ENCODE measurements at places on chromosomes 2 and 18.

DNA sequence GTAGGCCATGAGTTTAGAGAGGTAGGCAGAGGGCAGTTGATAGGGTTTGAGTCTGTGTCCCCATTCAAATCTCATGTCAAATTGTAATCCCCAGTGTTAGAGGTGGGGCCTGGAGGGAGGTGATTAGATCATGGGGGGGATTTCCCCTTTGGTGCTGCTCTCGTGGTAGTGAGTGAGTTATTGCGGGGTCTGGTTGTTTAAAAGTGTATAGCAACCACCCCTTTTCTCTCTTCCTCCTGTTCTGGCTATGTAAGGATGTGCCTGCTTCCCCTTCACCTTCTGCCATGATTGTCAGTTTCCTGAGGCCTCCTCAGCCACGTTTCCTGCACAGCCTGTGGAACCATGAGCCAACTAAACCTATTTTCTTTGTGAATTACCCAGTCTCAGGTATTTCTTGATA is 25.5 kb downstream of the MARCHF4 start:
- peak; percentile 24 for DNase-seq

- DNase-seq = no peak
Measured at GRCh38 chr2:221590861-221591365, 18.8 kb upstream of the EPHA4 start.

DNA sequence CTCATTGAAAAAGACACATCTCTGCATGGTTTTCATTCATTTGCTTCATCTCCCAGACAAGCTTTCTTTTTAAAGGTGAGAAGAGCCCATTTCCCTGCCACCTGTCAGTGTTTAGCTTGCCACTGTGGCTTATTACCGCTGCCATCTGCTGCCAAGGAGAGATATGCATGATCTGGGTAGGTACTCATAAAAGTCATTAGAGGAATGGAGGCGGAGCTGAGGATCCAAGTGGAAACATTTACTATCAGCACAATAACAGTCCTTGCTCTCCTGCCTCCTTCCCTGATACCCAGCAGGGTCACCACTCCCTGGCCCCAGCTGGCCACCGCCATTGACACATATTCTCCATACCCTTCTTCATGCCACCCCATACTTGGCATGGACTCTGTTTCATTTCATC is 390.4 kb downstream of the TSN start:
- no peak for DNase-seq

DNA sequence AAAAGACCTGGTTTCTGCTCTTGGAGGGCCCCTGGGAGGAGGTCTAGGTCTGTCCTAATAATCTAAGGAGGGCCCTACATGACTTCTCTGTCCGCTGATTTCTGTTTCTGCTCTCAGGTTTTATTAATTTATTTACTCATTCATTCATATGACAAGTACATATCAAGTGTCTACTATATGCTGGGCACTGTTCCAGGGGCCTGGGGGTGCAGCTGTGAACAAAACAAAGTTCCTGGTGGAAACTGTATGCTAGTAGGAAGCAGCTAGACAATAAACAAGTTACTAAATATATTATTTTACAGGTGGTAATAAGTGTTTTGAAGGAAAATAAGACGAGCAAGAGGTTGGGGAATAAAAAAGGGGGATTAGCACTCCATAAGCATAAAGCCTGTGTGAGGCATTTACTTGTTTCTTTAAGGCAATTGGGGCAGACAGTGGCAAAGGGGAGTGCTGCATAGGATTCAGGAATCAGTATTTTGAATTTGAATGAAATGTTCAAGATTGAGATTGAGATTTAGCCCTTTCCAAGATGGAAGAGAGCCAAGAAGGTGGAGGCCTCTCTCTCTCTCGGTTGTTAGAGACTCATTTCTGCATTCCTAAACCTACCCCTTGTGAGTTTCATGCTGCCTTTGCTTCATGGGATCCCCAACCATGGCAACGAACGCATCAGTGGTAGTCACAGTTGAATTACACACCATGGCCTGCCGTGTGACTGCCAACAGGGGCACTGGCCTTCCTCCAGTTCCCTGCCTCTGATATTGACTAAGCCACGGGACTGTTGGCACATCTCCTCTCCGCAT is 28.3 kb downstream of the DRC1 start:
- DNase-seq = no peak

GRCh38 chr2:160492401-160493226 is 993 bp downstream of the RBMS1 start:
- peak; percentile 56 for DNase-seq

GRCh38 chr18:36265015-36265414 is 32.5 kb upstream of the FHOD3 start:
- no peak for DNase-seq

DNA sequence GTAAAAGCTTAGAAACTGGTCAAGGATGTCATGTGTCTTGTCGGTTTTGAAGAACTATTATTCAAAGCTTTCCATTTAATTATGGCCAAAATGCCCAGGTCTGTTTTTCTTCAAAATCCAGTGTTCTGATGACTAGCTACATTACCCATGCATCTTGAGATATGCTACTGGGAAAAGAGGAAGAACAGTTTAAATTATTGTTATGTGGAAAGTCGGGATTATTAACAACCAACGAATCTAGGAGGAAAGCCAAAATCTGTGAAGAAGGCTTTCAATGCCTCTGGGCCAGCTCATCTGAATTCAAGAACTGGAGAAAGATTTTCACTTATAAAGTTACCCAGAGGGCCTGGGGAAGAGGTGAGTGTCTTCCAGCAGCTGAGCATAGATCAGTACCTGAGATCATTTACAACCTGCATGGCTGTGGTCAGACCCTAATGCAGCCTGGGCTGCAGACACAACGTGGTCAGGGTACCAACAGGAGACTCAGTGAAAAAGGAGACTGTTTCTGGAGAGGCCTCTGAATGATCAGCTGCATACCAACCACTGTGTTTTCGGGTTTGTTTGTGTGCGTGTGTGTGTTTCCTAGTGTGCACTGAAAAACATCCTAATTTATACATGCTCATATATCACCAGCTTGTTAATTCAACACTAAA is 308.5 kb downstream of the NRXN1 start:
- DNase-seq = no peak

GRCh38 chr2:108541451-108541850 is 7.2 kb downstream of the LIMS1 start:
- DNase-seq = no peak

- no peak for DNase-seq
Measured at GRCh38 chr2:157172866-157173578, 84.5 kb upstream of the GALNT5 start.

DNA sequence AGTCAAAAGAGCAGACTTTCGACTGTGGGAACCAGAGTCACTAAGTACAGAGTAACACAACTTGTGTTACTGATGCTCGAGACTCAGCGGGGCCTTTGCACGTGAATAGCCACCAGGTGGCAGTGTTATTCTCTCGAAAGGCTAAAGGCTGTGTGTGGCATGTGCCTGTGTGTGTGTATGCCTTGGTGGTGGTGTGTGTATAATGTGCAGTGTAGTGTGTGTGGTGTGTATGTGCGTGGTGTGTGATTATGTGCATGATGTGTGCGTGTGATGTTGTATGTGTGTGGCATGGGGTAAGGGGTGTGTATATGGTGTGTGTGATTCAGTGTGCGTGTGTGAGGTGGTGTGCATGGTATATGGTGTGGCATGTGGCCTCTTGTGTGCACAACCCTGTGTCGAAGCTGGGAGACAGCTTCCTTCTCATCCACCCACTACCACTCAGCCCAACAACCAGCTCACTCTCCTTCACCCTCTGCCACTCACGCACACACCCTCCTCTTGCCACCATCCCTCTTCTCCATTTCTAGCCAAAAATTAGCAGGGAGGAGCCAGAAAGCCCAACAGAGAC is 83.0 kb upstream of the ZNF532 start:
- DNase-seq = peak; percentile 59

DNA sequence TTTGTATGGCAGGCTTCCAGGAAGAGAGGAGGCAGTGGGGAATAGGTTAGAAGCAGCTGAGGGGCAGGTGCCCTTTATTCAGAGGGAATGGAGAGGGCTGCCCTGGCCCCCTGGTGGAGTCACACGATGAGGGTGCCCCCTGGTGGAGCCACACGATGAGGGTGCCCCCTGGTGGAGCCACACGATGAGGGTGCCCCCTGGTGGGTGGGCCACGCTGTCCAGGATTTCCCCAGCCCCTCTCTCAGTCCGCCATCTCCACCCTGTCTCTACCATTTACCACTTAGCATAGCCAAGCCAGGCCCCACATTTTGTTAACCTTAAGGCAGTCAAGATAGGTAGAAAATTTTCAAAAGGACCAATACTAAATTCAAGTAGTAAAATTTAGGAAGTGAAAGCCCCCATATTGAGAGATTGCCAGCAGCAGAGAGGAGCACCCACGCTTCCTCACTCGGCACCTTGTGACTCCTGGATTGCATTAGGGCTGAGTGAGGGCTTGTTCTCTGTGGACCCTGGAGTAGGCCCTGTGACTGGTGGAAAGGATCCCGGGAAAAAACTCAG is 10.4 kb upstream of the FAM228A start:
- DNase-seq = peak; percentile 9

- DNase-seq = no peak
Measured at GRCh38 chr18:65259403-65259802, 491.4 kb upstream of the CDH7 start.

DNA sequence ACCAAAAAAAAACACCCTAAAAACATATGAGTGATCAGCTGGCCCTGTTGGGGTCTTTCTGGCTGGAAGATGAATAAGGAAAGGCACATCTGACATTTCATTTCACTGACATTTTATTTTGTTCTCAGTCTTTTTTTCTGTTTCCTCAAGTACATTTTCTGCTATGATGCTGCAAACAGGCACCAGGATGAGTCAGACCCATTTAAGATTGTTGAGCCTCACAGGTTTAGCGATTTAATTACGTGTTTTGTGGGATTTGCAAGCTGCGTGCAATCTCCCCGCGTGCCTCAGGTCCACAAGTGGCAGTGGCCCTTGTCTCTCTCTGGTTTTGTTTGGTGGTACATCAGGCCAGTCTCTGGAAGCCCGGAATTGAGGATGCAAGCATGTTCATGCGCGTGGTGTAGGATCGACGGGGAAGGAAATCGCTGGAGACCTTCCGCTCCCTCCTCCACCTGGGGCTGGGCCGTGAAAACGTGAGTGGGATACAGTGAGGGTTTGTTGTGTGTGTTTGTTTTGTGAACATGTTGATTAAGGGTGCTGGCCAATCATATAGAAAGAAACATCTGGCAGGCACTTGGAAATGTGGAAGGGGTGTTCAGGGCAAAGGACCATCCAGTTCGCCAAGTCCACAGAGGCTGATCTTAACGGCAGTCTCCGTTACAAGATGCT is 120.2 kb upstream of the ZNF516 start:
- no peak for DNase-seq

GRCh38 chr2:54639609-54640008 is 83.9 kb upstream of the EML6 start:
- DNase-seq = no peak

- no peak for DNase-seq
Measured at GRCh38 chr2:126911111-126911796, 12.6 kb downstream of the TEX51 start.

DNA sequence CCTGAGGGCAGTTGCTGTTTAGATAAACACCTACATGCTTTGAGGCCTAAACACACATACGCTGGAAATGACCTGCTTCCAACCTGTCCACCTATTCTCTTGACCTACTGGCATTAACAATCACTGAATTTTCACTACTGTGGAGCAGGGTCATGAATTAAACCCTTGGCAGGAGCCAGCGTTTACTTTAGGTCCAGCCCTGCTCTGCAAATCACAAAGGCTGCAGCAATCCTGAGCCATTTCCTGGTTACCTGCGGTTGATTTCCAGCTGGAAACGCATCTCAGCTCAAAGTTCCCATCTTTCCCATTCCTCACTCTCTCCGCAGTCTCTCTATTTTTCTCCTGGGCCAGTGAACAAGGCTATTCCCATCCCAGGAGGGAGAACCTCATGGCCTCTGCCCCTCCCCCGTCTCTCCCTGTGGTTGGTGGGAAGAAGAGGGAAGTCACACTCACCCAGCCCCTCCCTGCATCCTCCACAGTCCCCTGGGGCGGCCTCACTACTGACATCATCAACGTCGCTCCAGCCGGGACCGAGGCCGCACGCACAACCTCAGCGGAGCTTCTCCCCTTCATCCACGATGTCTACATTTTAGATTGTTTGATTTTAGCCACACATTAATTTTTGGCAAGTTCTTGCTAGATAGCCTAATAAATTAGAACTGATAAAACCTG is 84.5 kb upstream of the SNTG2 start:
- no peak for DNase-seq

DNA sequence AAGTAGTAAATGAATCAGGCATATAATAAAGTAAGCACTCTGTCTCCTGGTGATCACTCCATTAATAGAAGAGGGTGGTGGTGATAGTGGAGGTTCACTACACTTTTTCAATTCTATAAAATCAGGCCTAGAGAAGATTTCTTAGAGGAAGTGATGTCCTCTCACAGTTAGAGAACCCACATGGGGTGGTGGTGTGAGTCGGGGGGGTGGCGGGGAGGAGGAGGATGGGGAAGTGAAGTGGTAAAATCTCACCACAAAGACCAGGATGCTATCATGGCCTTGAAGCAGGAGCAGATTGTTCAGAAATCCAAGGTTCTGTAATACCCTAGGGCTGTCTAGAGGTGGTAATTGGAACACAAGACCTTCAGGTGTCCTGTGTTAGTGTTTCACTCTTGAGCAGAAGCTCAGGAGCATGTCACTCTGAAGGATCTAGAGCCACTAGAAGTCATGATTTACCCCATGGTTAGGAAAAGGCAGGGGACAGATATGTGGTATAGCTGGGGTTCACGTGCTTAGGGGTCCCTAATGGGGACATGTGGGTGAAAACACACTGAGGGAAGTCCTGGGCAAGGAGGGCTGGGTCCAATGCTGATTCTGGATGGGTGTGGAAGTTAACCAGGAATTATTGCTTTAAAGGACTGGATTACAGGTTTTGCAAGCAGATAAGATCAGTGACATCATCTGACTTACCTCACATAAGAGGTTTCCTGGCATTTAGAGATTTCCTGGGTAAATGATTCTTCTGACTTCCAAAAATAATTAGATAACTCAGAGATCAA is 31.0 kb downstream of the RNF125 start:
- DNase-seq = peak; percentile 19

DNA sequence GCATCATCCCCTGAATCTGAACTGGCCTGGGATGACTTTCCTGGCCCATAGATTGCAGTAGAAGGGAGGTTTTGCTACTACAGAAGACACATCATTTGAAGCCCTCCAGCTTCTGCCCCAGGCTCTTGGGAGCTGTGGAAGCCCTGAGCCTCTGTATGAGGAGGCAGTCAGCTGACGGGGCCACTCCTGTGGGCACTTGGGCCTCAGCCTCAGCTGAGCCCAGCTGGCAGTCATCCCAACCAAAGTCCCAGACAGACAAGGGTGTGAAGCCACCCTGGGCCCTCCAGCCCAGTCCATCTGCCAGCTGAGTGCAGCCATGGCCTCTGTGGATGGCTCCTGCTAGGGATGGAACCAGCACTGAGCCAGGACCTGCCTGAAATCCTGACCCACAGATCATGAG is 502.3 kb upstream of the HS6ST1 start:
- no peak for DNase-seq

GRCh38 chr18:46031741-46032140 is 40.3 kb downstream of the PSTPIP2 start:
- no peak for DNase-seq

DNA sequence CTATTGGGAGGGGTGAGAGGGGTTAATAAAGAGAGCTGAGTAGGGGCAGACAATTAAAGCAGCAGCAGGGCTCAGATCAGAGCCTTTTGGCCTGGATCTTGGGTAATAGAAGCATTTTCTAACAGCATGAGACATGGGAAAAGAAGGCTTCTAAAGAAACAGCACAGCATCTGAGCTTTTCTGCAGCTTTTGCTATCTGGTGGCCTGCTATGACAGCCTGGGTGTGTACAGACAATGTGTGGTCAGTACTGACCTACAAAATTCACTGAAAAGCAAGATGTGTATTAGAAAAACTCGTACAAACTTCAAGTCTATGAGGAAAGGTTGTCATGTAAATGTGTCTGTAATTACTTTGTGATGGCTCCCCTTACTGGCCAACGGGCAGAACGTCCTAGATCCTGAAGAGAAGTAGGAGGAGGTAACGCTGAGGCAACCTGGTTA is 95.6 kb downstream of the GALNT3 start:
- DNase-seq = no peak
